ENCODE measurements at places on chromosomes 7 and 10.

- no peak for DNase-seq
These were observed 22.4 kb upstream of the TBRG4 start for GRCh38 chr7:45133877-45134276.

- no peak for DNase-seq
These were observed 59.4 kb downstream of the PLPP4 start for GRCh38 chr10:120516426-120516825.

DNA sequence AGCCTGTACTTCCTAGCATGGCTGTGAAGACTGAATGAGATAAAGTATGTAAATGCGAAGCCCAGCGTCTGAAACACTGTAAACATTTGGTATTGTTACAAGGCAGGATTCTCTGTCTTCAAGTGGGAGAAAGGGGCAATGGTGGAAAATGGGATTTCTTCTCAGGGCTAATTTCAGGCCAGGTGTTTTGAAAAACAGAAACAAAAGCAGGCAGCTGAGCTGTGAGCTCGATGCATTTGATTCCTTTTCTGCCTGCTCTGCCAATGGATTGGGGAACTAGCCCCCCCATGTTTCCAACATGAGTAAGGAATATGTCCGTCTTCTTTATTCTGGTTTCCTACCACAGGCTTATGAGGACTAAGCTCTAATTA, 732.1 kb upstream of the AUTS2 start:
- no peak for DNase-seq

GRCh38 chr10:89421018-89421476, 6.7 kb downstream of the IFIT5 start:
- no peak for DNase-seq

GRCh38 chr7:82289152-82289535, 154.4 kb downstream of the CACNA2D1 start:
- no peak for DNase-seq

GRCh38 chr7:17120756-17121155, 177.7 kb upstream of the AHR start:
- no peak for DNase-seq

DNA sequence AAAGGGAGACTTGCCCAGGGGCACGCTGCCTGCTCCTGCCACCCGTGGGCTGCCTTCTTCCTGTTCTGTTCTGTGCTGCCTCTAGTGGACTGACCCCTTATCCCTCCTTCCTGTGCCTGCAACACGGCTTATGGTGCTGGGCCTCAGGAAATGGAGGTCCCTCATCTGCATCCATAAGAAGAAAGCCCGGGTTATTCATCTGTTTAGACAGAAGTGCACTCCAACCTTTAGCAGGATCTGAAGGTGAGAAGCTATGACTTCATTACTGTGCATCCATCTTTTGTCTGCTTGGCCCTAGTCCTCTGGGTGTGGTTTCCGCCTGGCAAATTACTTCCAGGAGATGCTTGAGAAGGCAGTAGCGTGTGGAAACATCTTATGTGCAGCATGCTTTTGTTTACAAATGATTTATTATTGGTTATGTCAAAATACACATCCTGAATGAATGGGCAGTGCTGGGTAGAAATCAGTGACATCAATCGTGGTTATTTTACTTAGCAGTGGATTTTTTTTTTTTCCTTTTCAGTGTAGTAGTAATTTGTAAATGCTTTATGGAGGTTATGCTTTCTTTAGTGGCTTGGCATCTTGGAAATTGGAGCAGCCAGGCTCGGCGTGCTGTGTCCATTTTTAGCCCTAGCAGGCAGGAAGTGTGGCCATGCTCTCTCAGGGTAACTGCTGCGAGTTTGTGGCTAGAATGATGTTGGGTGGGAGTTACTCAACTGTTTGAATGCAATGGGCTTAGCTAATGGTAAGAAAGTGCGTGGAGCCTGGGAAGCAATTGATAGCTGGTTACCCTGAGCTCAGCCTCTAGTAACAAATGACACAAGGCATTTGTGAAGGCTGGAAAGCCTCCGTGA, 12.7 kb downstream of the PTPRE start:
- no peak for DNase-seq
